ENCODE measurements at places on chromosomes 5 and 9.

GRCh38 chr5:19902316-19902934, 85.6 kb downstream of the CDH18 start:
- DNase-seq = no peak

GRCh38 chr9:5958273-5958672, 57.2 kb downstream of the RANBP6 start:
- DNase-seq = no peak

DNA sequence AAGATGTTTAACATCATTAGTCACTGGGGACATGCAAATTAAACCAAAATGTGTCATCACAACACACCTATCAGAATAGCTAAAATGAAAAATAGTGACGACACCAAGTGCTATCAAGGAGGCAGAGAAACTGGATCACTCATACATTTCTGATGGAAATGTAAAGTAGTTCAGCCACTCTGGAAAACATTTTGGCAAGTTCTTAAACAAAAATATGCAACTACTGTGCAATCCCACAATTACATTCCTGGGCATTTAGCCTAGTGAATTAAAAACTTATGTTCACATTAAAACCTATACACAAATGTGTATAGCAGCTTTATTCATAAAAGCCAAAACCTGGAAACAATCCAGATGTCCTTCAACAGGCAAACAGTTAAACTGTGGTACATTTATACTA, 53.1 kb downstream of the SVEP1 start:
- DNase-seq = no peak

DNA sequence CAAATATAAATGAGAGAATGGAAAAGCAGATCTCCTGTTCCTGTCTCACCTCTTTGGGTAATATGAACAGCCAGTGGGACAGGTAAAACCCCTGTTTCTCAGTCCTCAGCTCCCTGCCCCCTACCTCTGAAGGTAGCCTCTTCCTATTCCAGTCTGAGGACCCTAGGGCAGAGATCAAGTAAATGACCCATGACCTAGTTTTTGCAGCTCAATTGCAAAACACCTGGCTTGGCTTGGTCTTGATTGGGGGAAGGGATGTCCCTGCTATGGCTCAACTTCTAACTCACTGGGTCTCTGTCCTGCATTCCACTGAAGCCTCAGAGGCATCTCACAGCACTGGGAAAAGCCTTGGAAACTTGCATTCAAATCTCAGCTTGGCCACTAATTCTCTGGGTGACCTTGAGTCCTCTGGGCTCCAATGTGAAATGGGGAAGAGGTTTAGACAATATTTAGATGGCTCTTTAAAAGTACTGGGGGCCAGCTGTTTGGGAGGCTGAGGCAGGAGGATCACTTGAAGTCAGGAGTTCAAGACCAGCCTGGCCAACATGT, 1.6 kb upstream of the GALT start:
- DNase-seq = no peak

GRCh38 chr9:35826071-35826701, 2.3 kb downstream of the FAM221B start:
- no peak for DNase-seq

GRCh38 chr5:65271906-65272305, 209.8 kb downstream of the ADAMTS6 start:
- no peak for DNase-seq

- no peak for DNase-seq
These were observed 184.4 kb downstream of the HSD17B3 start for GRCh38 chr9:96117398-96118080.

DNA sequence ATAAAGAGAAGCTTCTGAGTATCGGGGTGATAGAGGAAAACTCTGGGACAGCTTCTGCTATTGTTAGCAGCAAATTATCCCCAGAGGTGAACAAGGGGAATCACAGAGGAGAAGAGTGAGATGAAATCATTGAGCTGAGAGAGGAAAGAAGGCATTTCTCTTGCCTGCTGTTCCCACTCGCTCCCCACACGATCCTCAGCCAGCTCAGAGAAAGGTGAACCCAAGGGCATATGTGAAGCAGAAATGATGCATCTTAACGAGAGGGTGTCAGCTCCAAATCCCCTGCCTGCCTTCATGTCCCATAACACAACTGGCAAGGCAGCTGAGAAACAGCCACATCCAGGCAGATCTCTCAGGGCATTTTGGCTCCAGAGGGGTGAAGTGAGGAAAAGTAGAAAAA, 111.6 kb downstream of the BRINP1 start:
- no peak for DNase-seq

DNA sequence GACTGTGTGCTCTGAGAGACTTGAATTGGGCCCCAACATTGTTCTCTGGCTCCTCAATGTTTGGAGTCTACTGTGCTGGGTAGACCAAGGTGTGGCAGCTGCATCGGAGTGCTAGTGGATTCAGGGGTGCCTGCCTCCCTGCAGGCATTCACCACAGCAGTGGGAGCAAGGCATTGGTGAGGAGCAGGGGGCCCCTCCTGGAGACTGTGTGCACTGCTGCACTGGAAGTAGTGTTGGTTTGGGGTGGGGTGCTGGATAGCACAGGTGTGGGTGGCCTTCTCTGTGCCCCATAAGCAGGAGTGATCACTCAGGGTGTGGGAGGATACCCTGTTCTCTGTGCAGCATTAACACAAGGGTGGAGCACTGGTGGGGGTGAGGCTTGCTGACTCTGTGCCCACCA, 39.2 kb downstream of the INSL6 start:
- DNase-seq = no peak

- DNase-seq = no peak
These were observed 54.1 kb downstream of the GNG10 start for GRCh38 chr9:111715471-111715870.

DNA sequence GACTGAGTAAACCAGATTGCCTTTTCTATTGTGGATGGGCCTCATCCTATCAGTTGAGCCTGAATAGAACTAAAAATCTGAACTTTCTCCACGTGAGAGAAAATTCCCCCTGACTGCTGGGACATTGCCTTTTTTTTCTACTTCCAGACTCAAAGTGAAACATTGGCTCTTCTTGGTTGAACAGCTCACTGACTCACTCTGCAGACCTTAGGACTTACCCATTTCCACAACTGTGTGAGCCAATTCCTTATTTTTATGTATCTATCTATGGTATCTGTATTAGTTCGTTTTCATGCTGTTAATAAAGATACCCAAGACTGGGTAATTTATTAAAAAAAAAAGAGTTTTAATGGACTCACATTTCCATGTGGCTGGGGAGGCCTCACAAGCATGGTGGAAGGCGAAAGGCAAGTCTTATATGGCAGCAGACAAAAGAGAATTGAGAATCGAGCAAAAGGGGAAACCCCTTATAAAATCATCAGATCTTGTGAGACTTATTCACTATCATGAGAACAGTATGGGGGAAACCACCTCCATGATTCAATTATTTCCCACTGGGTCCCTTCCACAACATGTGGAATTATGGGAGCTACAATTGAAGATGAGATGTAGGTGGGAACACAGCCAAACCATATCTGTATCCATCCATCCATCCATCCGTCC, 306.7 kb upstream of the SLC24A2 start:
- DNase-seq = no peak

DNA sequence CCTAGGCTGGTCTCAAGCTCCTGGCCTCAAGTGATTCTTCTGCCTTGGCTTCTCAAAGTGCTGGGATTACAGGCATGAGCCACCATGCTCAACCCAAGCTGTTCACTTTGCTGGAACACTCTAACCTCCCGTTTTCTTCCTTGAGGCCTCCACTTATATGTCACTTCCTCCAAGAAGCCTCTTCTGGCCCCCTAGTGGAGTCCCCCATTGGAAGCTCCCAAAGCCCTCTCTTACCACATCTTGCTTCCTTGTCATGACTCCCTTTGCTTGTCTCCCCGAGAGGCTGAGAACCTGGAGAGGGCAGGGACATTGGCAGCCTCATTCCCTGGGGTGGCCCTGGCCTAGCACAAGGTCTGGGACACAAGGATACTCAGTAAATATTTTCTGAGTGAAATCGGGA, 80.8 kb downstream of the PDE6A start:
- no peak for DNase-seq

GRCh38 chr5:162160401-162160800, 92.8 kb downstream of the GABRG2 start:
- DNase-seq = no peak

DNA sequence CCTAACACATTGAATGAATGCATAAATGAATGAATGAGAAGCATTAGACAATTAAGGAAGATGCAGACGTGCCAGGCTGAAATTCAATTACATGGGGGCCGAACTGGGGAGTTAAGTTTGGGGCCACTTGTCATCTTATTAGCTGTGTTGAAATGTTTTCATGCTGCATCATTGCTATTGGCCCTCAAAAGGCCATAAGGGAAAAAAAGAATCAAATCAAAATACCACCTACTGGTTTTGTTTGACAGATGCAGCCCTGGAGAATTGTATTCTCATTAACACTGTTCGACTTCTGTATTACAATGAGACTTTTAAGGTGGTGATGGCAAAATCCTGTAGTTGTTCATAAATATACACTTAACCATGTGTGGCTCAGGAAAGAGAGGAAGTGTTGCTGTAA, 38.4 kb downstream of the UBE2QL1 start:
- no peak for DNase-seq

GRCh38 chr9:133335924-133336811, at the start of gene SURF6:
TSS of gene SURF6 (minus strand) at chr9:133336188. CDS start at chr9:133336132, 56 bp downstream.
- peak; percentile 85 for DNase-seq

GRCh38 chr5:127386557-127386956, 96.0 kb downstream of the MEGF10 start:
- no peak for DNase-seq

GRCh38 chr9:73081979-73082657, 69.5 kb upstream of the ANXA1 start:
- no peak for DNase-seq

DNA sequence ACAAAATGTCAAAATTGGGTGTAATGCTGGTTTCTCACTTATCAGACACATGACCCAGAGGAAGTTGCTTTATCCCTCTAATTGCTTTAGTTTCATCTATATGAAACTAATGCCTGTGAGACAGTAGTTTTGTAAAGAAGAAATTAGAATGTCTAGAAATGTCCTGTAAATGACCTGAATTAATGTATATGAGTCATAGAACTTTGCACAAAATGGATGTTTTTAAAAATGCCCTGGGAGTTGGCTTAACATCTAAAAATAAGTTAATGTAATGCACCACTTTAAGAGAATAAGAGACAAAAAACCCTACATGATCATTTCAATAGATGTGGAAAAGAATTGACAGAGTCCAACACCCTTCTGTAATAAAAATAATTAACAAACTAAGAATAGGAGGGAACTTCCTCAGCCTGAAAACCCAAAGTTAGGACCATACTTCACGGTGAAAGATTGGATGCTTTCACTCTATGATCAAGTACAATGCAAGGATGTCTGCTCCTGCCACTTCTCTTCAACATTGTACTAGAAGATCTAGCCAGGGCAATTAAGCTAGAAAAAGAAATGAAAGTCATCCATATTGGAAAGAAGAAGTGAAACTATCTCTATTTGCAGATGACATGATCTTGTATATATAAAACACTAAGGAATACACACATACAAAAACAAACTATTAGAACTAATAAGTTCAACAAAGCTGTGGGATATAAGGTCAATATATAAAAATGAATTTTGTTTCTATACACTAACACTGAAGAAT, 117.9 kb downstream of the MELK start:
- no peak for DNase-seq

DNA sequence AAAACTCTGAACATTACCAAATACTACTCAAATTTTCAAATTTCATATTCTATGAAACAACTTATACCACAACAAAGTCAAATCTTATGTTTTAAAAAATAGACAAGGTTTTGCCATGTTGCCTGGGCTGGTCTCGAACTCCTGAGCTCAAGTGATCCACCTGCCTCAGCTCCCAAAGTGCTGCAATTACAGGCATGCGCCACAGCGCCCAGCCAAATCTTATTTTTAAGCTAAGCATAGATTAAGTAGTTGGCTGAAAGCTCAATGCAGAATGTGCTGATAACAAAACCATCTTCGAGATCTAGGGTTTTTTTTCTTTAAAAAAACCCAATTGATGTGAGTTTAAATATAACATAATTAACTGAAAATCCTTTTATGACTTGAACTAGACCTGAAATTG, 6.4 kb downstream of the LMBRD2 start:
- no peak for DNase-seq

GRCh38 chr9:84823421-84824271, 154.1 kb downstream of the NTRK2 start:
- DNase-seq = no peak

DNA sequence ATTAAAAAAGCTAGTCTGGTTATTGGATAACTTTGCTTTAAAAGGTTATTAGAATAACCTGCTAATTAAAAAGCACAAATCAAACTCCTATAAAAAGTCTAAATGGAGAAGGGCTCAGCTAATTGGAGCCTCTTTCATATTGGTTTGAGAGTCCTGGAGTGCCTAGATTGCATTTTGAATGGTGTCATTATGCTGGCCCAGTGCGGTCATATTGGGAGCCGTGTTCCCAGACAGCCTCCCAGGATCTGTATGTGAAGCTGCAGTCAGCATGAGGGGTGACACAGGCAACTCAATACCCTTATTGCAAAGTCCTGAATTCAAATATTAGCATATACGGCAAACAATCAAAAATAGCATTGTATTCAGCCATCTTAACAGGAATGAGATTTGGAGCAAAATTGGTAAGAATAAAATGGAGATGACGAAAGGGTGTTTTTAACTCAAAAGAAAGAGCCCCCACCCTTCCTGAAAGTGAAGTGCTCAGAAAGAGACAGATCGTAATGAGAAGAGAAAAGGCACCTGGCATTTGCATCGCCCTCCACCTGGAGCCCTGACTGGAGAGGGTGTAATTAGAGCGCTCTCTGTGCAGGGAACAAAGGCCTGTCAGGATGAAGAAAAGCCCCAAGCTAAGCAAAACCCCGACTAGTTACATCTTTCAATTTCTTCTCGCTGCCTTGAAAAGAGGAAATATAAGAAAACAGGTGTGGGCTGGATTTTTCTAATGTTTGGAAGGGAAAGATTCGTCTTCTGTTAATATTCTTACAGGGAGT, 621.0 kb upstream of the ADAMTS16 start:
- DNase-seq = no peak

DNA sequence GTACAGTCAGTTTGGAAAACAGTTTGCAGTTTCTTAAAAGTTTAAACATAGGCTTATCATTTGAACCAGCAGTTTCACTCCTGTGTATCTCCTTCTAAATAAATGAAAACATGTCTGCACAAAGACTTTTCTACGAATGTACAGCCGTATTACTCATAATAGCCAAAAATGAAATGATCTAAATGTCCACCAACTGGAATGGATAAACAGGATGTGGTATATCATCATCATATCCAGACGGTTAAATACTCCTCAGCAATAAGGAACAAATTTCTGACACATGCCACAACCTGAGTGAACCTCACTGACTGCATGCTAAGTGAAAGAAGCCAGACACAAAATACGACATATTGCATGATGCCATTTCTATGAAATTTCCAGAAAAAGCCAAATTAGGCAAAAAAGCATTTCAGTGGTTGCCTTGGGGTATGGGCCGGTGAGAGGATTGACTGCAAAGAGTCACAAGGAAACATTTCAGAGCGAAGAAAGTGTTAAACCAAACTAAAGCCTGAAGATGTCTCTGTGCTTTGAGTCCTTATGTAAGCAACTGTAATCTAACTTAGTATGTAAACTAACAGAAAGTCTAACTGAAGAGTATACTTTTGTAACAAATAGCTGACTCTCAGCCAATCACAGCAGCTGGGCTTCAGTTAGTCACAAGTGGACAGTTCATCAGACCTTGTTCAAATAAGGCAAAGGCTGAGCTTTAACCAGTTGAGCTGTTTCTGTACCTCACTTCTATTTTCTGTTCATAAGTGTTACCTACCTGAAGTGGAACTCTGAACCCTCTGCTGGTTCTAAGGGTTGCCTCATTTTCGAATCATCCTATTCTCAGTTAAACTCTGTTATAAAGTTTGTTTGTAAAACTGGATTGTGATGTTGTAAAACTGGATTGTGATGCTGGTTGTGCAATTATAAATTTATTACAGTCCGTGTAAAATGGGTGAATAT, 65.2 kb downstream of the TRIO start:
- DNase-seq = no peak
